ENCODE measurements at places on chromosomes 2 and 18. TPM values are rescaled to one million over a fixed set of nuclear protein-coding genes. Genes with fewer than 3 reads are reported as not detected.

GRCh38 chr2:127400533-127400896, 12.7 kb upstream of the MAP3K2 start:
- ATAC-seq = no peak

GRCh38 chr2:172977270-172978062, 98.2 kb upstream of the MAP3K20 start:
- no peak for ATAC-seq

The CAVIN2 gene
- total RNA-seq = 9.5 TPM

DNA sequence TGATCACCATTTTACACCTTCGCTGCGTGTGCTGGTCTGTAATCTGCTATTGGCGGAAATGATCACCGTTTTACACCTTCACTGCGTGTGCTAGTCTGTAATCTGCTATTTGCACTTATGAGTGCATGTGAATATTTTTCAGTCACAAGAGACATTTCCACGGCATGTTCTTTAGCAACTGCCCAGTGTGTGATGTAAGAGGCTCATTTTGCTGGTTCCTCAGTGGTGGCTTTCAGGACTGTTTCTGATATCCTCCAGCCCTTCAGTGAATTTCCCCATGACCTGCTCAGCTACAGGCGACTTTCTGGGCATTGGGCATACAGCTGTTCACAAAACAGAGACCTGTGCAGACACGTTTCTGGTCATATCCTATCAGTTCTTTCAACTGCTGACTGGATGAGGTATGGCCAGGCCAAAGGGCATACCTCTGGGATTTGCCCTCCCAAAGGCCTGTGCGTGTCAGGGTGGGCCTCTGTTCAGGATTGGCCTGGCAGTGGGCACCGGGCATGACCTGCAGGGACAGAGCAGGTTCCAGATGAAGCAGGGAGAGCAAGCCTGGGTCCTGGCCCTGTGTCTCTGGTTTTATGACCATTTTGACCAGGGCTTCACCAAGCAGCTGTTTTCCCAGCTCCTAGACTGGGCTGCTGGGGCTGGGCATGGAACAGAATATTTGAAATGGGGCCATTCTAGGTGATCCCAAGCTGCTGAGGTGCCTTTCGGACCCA, 521 bp upstream of the PROM2 start:
- ATAC-seq = no peak

The CYP26B1 gene
- 2.9 TPM for total RNA-seq

GRCh38 chr18:51134721-51135120, 62.8 kb downstream of the MEX3C start:
- no peak for ATAC-seq

DNA sequence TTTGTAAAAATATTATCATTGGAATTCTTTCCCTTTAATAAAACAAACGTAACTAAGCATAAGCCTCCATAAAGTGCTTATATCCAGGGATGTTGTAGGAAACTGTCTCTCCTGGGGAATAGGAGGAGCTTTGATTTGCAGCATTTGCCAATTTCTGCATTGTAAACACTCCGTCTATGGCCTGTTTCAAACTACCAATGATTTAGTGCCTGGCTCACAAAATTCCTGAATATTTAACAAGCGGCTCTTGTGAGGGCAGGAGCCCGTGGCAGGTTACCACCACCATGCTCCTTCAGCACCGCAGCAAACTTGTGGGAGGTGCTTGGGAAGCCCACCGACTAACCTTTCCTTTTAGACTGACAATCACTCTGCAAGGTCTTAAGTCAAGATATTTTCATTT, 520.3 kb downstream of the SOX11 start:
- ATAC-seq = no peak

DNA sequence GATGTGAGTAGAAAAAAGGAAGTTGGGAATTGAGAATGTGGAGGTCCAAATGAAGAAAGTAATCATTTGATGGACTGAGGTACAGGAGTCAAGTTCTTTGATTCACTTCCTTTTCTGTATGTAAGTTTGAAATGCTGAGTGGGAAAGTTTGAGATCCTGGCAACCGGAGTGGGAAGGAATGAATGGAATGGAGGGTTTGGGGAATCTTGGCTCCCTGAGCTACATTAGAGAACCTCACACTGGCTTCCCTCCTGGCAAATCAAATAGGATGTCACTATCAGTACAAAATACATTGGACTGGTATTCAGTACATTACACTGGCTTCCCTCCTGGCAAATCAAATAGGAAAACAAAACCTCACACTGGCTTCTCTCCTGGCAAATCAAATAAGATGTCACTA, 9.8 kb upstream of the RNF138 start:
- no peak for ATAC-seq

- no peak for ATAC-seq
These were observed 68.7 kb downstream of the ZFP36L2 start for GRCh38 chr2:43157506-43158246.

GRCh38 chr18:25056429-25056828, 295.5 kb downstream of the ZNF521 start:
- ATAC-seq = no peak

The MAP2 gene
- 300 TPM for total RNA-seq

- ATAC-seq = no peak
These were observed 75.2 kb upstream of the RBMS1 start for GRCh38 chr2:160568856-160569255.
